ENCODE measurements at places on chromosomes 5 and 9.

GRCh38 chr9:71920456-71921189 lies 9.2 kb downstream of the C9orf85 start:
- no peak for DNase-seq

GRCh38 chr9:129773262-129774048 lies 20.6 kb upstream of the PTGES start:
- DNase-seq: no peak

DNA sequence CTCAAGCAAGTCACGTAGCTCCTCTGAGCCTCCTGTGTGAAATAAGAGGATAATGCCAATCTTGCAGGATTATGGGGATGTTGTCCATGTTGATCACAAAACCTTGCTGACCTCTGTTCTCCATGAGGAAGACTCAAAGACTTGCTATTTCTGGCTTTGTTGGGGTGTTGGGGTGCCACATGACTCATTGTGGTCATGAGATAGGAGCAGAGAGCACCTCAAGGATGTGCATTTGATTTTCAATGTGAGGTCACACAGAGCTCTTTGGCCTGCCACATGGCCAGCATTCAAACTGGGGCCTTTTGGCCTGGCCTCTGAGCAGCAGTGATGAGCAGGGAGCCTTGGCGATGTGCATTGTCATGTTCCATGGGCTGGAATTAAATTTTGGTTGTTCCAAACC lies 380.3 kb downstream of the GADD45G start:
- no peak for DNase-seq

GRCh38 chr5:6452622-6453504 lies 4.2 kb downstream of the UBE2QL1 start:
- DNase-seq: no peak

GRCh38 chr5:1473746-1474145 lies 28.5 kb upstream of the SLC6A3 start:
- no peak for DNase-seq

DNA sequence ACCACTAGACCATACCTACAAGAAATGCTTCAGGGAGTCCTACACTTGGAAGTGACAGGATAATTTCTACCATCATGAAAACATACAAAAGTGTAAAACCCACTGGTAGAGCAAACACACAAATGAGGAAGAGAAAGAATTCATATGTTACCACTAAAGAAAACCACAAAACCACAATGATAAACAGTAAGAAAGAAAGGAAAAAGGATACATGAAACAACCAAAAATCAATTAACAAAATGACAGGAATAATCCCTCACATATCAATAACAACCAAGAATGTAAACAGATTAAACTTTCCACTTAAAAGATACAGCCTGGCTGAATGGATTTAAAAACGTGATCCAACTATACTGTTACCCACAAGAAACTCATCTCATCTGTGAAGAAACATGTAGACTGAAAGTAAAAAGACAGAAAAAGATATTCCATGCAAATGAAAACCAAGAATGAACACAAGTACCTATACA lies 83.4 kb downstream of the LPAR1 start:
- no peak for DNase-seq

DNA sequence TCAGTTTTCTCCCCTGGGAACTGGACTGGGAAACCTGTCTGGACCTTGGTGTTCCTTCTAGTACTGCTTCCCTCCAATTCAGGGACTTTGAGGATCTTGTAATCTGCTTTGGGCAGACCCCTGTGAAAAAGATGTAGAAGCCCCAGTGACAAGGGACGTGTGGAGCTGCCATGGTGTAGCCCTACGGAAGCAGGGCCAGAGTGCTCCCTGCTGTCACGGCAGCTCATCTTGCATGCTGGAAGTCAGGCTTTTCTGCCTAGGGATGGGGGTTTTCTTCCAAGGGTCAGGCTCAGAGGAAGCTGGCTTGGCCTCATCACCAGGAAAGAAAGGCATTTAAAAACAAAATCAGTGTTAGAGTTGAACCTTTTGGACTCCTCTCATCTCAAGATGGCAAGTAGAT lies 86.4 kb downstream of the AMBP start:
- no peak for DNase-seq

All from activated CD4-positive, alpha-beta T cell treated with anti-CD3 and anti-CD28 coated beads, Interleukin-2, amount 50 U/mL, for 1 hour (primary cell).